Right renal pelvis (tissue), 4 donors: ENCODE measurements at places on chromosomes 5 and 9. TPM values are rescaled to one million over a fixed set of nuclear protein-coding genes. Genes with fewer than 3 reads are reported as not detected.

DNA sequence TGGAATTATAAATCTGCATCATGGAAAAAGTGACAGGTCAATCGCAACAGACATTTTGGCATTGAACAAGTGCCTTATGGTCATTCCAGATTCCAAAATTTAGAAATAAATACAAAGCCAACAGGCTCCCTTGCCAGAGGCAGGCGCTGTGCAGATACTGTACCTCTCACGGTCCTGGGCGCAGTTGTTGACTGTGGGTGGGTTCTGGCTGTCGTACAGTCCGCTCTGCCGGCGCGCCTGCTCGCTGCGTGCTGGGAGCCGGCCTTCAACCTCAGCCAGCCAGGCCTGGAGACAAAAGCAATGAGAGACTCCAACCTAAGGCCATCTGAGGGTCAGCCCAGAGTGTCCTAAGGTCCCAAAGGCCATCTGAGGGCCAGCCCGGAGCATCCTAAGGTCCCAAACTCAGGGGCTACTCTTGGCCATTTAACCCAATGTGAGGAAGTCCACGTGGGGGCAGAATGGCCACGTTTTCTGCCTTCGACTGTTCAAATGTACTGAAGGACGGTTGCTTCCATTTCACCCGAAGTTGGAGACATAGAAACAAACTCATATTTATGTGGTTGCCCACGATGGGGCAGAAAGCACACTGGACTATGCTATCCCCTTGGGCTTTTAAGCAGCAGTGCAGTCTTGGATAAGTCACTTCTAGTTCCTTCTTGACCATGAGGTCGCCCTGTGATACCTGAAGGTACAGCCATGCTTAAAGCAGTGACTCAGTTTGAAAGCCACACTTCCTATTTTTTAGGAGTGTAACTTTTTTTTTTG, 65.2 kb downstream of the USP20 start:
- no peak for DNase-seq

- peak; percentile 22 for DNase-seq
Observed at GRCh38 chr9:99491408-99492158, 269.5 kb downstream of the SEC61B start.

DNAH5 gene
- 2.8 TPM for polyA plus RNA-seq

DNA sequence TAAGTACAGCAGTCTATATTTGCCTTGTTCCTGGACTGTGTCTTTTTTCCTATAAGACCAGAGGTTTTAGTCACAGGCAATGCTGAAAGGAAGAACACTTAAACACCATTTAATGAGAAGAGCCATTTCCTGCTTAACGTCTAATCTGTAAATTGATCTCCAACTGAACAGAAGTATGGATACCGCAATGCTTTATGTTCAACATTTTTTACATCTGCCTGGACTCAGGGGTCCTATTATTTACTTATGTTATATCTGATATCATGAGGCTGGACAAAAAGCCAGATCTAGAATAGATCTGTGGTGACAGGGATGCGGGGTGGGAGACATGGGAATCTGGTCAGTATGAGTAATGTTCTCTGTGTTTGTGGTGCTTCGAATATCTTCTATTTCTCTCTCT, 334.6 kb upstream of the MPDZ start:
- no peak for DNase-seq

SLC25A2 gene
- polyA plus RNA-seq: not detected

GRCh38 chr5:97046270-97046982, 96.0 kb downstream of the LIX1 start:
- no peak for DNase-seq

GRCh38 chr5:88682131-88682530, 200.9 kb downstream of the MEF2C start:
- no peak for DNase-seq

DNA sequence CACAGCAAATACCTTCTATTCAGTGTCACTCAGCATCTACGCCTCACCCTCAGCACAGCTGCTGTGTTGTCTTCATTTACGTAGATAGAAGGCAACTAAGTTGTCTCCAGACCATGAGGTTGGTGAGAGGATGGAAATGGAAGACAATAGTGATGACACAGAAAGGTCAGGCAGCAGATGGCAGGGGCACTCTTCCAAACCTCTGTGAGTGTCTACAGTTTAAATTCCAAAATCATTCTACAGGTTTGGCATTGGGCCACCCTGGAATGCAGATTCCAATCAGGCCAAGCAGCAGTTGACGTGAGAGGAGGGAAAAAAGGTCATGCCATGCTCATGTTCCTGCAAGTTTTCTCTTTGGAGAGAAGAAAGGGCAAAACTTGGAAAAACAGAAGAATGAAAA, 68.7 kb upstream of the ADAMTSL1 start:
- DNase-seq: no peak

GABRB2 gene
- 1.9 TPM for polyA plus RNA-seq

GRCh38 chr5:131593921-131594320, 41.1 kb downstream of the RAPGEF6 start:
- DNase-seq: no peak

DAP gene
- 137 TPM for polyA plus RNA-seq

KIF4B gene
- 0.28 TPM for polyA plus RNA-seq

DNA sequence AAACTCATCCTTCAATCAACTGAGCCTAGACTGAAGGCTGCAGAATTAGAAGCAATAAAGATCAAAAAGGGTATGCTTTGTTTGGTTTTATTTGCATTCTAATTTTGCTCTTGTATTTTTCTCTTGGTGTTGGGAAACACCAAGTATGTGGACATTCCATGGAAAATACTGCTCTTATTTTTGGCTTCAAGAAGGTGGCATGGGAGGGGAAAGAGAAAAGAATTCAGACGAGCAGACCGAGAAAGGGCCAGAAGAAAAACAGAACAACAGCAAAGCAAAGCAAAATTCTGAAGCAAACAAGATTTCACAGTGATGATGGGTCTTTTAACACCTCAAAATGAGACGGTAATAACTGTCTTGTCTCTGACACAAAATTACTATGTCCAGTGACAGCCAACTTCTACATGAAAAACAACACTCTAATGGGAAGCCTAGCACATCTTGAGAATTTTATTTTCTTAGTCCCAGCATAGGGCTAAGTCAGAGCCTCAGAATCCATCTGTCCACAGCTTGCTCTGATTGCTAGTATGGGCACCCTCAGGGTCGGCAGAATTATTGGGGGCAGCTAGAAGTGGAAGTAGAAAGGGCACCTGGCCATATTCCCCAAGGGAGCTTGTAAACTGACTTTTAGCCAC, 26.8 kb downstream of the FREM1 start:
- DNase-seq: no peak

DNA sequence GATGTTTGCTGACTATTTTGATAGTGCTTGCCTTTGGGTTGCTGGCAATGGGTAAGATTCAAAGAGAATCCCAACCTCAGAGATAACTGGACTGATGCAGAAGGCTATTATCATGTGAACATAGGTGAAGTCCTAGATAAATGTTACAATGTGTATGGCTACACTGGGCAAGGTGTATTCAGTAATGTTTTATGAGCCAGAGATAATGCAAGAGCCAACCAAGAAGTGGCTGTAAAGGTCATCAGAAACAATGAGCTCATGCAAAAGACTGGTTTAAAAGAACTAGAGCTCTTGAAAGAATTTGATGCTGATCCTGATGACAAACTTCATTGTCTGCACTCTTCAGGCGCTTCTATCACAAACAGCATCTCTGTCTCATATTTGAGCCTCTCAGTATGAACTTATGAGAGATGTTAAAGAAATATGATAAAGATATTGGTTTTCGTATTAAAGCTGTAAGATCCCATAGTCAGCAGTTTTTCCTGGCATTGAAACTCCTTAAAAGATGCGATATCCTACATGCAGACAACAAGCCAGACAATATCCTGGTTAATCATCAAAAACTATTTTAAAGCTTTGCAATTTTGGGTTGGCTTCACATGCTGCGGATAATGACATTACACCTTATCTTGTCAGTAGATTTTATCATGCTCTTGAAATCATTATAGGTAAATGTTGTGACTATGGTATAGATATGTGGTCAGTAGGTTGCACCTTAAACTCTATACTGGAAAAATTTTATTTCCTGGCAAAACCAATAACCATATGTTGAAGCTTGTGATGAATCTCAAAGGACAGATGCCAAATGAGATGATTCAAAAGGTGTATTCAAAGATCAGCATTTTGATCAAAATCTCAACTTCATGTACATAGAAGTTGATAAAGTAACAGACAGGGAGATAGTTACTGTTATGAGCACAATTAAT, 41.9 kb upstream of the TNFSF15 start:
- no peak for DNase-seq
